Cortex of kidney (tissue), 1 donor: ENCODE measurements at places on chromosomes 5 and 9.

GRCh38 chr5:178785999-178786398, 55.5 kb upstream of the ZNF354A start:
- no peak for DNase-seq

DNA sequence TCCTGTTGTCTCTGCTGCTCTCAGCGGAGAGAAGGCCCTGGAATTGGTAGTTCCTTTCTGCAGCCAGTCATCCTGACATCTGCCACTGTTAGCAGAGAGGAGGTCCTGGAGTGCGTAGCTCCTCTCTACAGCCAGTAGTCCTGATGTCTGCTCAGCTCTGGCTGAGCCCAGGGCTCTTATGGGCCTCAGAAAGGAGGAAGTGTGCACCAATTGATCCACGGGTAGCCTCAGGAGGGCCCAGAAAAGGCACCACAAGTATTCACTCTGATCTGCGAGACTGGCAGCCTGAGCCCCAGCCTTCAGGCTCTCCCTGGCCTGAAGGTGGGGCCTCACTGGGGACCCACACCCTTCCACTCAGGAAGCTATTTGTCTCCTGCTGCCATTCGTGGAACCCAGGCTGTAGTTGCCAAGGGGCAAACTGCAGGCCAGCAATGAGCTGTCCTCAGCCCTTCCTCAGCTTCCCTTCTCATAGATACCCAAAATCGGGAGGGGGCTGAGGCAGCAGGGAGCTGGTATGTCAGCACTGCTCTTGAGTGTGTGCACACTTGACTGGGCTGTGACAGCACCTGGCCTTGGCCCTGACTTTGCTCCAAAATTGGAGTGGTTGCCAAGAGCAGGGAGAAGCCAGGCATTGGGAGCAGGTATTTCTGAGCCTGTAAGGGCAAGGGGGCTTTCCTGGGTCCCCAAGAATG, 1049.5 kb upstream of the ACO1 start:
- no peak for DNase-seq

DNA sequence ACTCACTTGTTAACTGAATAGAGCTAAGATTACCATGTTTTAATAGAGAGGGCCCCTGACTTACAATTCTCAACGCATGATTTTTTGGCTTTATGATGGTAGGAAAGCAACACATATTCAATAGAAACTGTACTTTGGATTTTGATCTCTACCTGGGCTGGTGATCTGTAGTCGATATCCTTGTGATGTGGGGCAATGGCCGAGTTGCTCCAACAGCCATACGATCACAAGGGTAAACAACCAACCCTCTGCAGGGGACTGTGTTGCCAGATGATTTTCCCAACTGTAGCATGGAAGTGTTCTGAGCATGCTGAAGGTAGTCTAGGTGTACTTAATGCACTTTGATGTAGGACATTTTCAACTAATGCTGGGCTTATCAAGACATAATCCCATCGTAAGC, 36.5 kb downstream of the NSUN2 start:
- DNase-seq, result no peak

DNA sequence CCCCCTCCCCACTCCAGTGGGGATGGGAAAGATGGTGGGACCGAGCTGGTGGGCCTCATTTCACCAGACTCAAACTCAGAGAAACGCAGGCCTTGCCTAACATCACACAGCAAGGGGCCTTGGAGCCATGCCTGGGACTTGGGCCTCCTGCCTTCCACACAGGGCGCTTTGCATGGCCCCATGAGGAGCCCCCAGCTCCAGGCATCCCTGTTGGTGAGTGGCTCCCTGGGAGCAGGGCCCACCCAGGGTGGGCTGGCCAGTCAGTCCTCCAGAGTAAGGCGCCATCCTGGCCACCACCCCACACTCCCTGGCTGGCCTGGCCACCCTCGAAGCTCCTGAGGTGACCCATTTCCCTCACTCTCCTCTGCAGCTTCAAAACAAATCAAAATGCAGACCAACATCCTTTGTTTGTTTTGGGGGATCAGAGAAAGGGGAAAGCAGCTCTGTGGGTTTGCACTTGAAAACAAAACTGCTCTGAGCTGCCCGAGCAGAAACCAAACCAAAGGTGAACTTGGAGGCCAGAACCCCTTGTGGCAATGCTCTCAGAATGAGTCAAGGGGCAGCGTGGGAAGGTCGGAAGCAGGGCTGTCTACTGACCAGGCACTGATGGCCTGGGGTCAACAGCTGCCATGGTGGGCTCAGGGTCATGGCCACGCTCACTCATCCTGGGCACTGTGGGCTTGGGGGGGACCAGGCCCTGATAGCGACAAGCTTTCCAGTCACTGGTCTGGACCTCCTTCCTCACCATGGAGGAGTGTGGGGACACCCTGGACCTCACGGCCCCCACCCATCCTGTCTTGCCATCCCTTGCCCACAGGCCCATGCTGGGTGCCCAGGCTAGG, 37.0 kb upstream of the VDAC1 start:
- DNase-seq, result no peak

GRCh38 chr5:109905906-109906305, 216.2 kb downstream of the MAN2A1 start:
- no peak for DNase-seq

GRCh38 chr9:88889386-88889785, 101.9 kb upstream of the S1PR3 start:
- DNase-seq, result no peak

GRCh38 chr9:125766468-125767221, 19.5 kb downstream of the PBX3 start:
- no peak for DNase-seq

- no peak for DNase-seq
These were observed 64.6 kb downstream of the YTHDC2 start for GRCh38 chr5:113578091-113578490.

- DNase-seq, result no peak
These were observed 18.6 kb upstream of the MED10 start for GRCh38 chr5:6396836-6397535.

DNA sequence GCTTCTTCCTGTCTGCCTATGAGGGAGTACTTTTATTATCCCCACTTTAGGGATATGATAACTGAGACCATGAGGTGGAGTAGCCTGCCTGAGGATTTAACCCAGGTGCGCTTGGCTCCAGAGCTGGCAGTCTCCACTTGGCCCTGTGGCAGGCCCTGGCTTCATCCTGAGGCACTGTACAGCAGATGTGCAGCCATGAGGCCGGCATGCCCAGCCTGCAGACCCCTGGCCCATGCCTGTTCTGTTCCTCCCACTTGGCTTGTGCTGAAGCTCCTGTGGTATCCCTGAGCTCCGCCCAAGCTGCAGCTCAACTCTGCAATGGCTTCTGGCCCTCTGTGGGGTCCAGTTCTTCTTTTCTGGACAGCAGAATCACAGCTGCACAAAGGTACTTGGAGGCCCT, 31.8 kb upstream of the RAPGEF1 start:
- DNase-seq, result no peak

GRCh38 chr5:43193894-43194265, 1.9 kb downstream of the NIM1K start:
- DNase-seq, result no peak

DNA sequence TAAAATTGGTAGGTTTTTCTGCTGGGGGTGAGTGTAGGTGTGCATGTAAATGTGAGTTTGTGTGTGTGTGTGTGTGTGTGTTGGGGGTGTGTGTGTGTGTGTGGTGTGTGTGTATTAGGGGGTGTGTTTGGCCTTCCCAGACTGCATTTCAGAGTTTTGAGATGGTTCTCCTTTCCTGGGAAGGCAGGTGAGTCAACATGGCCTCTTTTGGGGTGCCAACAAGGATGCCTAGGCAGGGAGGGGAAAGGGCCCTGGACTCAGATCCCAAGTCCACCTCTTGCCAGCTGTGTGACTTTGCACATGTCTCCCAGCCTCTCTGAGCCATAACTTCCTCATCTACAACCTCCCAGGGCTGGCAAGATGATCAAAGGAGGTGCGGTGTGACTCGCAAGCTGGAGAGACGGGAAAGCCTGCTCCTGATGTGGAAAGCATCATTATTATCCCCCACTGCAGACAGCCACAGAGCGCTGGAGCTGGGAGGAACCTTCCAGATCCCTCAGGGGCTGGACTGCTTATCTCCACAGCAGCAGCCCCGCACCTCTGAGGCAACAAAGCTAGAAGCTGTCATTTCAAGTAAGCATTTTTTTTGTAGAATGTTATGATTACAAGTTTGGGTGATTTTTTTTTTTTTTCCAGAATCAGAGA, 63.5 kb upstream of the TBC1D2 start:
- no peak for DNase-seq

- no peak for DNase-seq
These were observed 317.0 kb downstream of the TMEM161B start for GRCh38 chr5:87951661-87952060.

GRCh38 chr5:103409013-103409670, 150.6 kb downstream of the MACIR start:
- no peak for DNase-seq

- DNase-seq, result no peak
These were observed 264.8 kb upstream of the PTGER4 start for GRCh38 chr5:40414922-40415321.

GRCh38 chr9:127131871-127132270, 9.4 kb upstream of the ANGPTL2 start:
- no peak for DNase-seq

- DNase-seq, result no peak
These were observed 238.7 kb upstream of the NREP start for GRCh38 chr5:111995701-111996100.

- DNase-seq, result no peak
These were observed 68.5 kb upstream of the FBXW11 start for GRCh38 chr5:172074896-172075295.

DNA sequence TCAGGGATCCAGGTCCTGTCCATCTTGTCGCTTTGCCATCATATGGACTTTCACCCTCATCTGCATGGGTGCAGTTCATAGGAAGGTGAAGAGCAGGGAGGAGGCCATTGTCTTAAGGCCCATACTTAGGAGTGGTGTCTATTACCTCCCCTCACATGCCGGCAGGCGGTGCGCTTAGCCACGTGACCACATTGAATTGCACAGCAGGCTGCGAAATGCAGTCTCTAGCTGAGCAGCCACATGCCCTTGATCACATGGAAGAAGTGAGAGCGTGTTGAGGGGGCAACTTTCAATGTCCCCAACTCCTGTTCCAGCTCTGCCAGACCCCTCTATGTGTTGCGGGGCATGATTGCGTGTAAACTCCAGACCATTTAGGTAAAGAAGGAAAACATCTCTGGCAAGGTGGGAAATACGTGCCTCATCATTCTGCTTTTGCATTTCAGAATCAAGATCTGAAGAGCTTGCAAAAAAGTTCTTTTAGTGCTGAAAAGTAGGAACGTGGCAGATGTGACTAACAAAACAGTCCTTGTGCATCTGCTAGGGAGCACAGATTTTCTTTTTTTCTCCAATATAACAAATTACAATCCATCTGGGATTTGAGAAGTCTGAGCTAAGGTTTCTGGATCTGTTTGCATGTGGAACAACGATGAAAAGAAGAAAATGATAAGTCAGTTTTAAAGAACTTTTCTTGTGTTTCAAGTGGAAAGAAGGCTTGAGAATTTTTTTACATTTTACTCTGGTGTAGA, 34.4 kb downstream of the ROPN1L start:
- no peak for DNase-seq

DNA sequence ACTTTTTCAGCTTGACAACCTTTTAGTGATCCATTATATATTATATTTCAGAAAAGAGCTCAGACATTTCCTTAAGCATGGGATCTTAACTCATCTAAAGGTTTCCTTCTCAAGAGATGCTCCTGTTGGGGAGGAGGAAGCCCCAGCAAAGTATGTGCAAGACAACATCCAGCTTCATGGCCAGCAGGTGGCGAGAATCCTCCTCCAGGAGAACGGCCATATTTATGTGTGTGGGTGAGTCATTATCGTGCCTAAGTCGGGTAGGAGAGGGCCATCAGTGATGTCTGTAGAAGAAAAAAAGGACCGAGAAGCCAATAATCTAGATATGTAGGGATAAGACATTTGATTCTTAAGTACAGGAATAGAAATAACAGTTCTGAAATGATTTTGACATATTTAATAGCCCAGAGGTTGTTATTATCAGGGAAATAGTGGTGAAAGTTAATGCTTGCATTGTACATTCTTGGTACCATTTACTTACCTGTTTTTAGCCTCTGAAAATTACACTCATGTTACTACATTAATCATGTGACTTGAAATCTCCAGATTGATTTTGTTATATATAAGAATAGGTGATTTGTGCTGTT, 28.2 kb downstream of the MTRR start:
- DNase-seq, result no peak

GRCh38 chr9:35517552-35518224, 27.8 kb downstream of the RUSC2 start:
- DNase-seq, result no peak

DNA sequence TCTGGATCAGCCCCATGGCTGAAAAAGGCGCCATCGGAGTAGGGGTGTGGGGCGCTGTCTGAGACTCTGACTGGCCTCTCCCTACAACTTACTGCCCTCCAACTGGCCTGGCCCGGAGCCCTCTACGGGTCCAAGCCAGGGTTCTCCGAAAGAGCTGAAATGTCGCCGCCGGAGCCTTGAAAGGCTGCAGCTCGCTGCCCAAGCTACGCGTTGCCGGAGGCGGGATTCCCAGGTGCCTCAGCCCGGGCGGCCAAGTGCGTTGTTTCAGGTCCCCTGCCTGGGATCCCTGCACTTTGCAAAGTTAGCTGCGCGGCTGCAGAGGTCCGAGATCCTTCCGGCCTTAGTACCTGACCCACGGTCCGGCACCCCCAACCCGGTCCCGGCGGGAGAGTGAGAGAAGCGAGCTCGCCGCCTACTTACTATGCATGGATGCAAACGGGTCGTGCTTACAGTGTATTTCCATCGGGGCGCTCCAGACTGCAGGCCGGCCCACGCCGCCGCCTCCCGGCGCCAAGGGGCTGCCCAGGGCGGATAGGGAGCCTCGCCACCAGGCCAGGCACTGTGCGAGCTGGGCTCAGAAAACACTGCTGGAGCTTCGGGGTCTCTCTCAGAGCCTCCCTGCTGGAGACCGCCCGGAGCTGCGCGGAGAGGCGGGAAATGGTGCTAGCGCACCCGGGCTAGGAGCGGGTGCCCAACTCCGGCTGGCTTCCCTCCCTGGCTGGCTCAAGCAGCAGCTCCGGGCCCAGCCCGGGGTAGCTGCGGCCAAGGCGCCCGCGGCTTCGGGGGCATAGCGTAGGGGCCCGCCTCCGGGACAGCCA, 7.7 kb downstream of the PAX5 start:
- DNase-seq, result no peak

DNA sequence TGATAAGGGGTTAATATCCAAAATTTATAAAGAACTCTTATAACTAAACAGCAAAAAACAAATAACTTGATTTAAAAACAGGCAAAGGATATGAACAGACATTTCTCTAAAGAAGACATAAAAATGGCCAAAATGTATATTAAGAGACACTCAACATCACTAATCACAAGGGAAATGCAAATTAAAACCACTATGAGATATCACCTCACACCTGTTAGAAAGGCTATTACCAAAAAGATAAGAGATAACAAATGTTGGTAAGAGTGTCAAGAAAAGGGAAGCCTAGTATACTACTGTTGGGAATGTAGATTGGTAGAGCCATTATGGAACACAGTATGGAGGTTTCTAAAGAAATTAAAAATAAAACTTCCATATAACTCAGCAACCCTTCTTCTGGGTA, 19.4 kb upstream of the SH3TC2 start:
- no peak for DNase-seq

DNA sequence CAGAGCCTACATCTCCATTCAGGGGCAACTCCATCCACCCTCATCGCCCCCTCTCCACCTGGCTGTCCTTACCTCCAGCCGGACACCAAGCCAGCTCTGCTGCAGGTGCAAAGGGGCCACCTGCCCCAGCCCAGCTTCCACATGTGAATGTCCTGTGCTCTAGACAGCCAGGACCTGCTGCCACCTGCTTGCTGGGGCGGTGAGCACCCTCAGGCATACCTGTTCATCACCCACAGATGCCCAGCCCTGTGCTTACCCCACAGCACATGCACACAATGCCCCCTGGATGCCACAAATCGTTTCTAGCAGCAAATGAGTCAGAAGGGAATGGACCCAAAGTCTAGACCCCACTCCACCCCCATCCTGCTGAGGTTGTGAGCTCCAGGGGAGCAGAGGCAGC, 13.3 kb upstream of the NKD2 start:
- DNase-seq, result no peak
